ENCODE measurements at places on chromosomes 13 and 19.

DNA sequence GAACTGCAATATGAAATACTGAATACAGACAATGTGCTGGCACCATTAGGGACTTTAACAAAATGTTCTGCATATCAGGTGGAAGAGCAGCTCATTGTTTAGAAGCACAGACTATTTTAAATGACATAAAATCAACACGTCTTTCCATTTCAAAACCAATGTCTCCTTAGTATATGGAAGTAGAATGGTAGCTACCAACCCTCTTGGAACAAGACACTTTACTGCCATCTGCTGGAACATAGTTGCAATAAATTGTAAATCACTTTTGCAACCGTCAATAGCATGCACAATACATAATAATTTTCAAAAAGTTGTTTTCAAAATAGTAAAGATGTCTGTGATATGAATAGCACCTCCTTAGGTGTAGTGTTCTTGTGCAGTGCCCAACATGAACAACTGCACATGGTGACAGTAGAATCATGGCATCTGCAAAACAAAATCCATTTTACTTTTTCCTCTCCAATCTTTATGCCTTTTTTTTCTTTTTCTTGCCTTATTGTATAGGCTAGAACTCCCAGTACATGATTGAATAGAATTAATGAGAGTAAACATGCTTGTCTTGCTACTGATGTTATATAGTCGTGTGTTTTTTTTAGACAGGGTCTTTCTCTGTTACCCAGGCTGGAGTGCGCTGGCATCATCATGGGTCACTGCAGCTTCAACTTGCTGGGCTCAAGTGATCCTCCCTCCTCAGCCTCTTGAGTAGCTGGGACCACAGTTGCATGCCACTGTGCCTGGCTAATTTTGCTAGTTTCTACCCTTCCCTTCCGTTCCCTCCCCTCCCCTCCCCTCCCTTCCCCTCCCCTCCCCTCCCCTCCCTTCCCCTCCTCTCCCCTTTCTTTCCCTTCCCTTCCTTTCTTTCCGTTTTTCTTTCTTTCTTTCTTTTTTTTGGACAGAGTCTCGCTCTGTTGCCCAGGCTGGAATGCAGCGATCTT is 7.8 kb upstream of the LYPD5 start:
- DNase-seq: no peak

- DNase-seq: no peak
Observed at GRCh38 chr19:46633130-46633529, 2.9 kb downstream of the GNG8 start.

- DNase-seq: no peak
Observed at GRCh38 chr13:64688893-64689677, 2541.1 kb downstream of the PCDH9 start.

DNA sequence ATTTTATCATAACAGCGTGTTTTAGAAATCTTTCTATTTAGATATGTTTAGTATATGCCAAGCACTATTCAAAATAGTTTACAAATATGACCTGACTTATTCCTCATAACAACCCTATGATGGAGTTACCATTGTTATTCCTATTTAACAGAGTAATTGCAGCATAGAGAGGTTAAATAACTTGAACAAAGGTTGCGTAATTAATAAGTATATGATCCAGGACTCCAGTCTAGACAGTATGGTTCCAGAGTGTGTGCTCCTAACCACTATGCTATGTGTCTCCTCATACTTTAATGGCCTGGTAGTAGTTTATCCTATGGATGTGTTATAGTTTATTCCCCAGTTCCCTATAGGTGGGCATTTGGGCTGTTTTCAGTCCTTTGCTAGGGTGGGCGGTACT is 145.3 kb downstream of the PAN3 start:
- DNase-seq: no peak

GRCh38 chr19:53045536-53045935 is 996 bp downstream of the ERVV-2 start:
- no peak for DNase-seq

DNA sequence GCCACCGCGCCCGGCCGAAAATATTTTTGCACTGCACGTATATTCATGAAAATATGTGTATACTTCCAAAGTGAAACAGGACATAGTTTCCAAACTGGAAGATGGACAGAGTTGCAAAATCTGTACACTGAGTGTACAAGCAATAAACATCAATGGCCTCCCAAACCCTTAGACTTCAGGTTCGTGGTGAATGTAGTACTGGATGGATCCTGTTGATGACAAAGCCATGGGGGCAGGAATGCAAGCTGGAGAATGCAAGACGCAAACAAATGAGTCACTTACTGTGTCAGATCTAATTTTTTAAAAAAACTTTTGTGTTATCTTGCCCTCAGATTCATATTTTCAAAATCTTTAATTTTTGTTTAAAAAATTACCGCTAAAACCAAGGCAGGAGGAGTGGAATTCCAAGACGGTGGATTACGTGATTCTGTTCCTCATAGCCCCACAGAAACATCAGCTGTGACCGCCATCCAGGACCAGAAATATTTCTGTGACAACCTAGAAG is 12.7 kb upstream of the LILRA2 start:
- no peak for DNase-seq

GRCh38 chr19:1173845-1174809 is at the start of gene SBNO2:
Gene SBNO2 (minus strand): TSS chr19:1174268. CDS start chr19:1154276, 19,992 bp downstream.
- DNase-seq: peak; percentile 77

DNA sequence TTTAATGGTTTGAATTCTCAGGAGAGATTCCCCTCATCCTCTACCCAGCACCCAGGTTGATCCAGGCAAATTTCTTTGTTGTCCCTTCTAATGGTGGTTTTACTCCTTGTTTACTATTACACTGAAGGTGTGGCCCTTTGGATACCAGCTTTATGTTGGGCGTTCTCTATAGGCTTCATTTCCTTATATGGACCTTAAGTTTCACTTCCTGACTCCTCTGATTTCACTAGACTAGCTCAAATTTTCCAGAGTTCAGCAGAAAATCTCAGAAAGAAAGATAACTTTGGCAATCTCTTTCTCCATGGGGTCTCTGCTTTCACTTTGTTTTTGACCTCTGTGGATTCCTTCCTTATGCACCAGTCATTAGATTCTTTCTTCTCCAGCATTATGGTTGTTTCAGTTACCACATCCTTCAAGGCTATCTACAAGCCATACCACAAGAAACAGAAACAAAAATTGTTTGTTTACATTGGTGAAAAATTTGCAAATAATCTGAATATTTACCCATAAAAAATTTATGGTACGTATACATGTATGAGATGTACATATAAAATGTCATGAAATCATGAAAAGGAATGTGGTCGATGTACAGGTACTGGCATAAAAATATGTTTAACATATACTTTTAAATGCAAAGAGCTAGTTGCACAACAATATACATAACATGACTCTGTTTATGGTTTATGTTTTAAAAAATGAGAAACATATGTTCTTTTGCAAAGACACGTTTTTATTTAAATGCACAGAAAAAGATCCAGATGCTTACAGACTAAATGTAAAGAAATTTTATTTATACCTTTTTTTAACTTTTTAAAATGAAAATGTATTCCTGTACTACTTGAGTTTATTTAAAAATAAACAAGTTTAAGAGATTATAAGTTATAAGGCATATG is 212.6 kb downstream of the LACC1 start:
- DNase-seq: no peak

GRCh38 chr19:31491242-31491641 is 142.0 kb upstream of the TSHZ3 start:
- DNase-seq: no peak

- no peak for DNase-seq
Observed at GRCh38 chr13:27446986-27447583, 3.3 kb downstream of the MTIF3 start.

GRCh38 chr13:109974354-109974753 is 188.0 kb upstream of the IRS2 start:
- DNase-seq: no peak

- peak; percentile 51 for DNase-seq
Observed at GRCh38 chr19:38514812-38515633, 81.5 kb downstream of the RYR1 start.

GRCh38 chr19:55454787-55455243 is 6.6 kb downstream of the ISOC2 start:
- DNase-seq: peak; percentile 80

GRCh38 chr13:27120011-27120410 is 51.6 kb downstream of the USP12 start:
- no peak for DNase-seq

- no peak for DNase-seq
Observed at GRCh38 chr13:20426766-20427448, 98.8 kb downstream of the CRYL1 start.

- DNase-seq: no peak
Observed at GRCh38 chr13:98214008-98214643, 37.1 kb upstream of the RNF113B start.

DNA sequence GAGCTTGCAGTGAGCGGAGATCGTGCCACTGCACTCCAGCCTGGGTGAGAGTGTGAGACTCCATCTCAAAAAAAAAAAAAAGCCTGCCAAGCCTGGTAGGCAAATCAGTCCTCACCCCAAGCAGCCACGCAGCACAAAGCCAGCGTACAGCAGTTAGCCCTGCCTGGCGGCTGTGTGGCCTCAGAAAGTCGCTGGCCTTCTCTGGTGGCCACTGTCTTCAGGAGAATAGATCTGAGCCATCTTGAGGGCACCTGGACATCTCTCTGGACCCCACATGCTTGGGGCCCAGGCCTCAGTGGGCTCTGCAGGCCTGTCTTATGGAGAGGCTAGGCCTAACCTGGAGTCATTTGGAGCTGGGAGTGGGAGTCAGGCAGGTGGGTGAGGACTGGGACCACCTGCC is 23.0 kb downstream of the PIAS4 start:
- DNase-seq: no peak

DNA sequence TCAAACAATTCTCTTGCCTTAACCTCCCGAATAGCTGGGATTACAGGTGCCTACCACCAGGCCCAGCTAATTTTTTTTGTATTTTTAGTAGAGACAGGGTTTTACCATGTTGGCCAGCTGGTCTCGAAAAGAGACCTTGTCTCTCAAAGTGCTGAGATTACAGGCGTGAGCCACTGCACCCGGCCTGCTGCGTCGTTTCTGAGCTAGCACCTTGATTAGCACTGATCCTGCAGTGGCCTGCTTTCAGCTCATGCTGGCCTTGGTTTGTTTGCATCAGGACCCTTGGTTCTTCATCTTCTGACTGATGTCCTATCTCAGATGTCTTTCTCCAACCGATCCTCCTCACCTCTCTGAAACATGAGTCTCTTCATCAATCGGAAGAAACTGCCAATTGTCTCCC is 4.9 kb upstream of the TFDP1 start:
- peak; percentile 8 for DNase-seq

- peak; percentile 59 for DNase-seq
Observed at GRCh38 chr13:59750860-59751259, 412.9 kb downstream of the DIAPH3 start.

DNA sequence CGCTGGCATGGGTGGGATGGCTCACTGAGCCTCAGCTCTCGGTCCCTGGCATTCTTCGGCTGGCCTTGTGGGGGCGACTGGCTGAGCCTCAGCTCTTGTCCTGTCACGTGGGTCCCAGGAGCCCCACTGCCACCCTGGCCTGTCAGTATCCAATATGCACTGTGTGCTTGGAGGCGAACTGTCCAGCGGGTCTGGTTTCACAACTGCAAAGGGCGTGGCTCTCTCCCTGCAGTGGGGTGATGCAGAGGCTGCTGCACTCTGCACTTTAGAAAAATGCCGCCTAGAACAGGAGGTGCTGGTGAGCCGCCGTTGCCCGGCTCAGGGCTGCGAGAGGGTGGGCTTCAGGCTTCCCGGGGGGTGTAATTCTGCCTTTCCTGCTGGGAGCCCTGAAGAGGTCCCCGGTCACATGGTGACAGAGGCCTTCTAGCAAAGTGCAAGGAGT is 17.0 kb upstream of the TMEM255B start:
- DNase-seq: peak; percentile 41

DNA sequence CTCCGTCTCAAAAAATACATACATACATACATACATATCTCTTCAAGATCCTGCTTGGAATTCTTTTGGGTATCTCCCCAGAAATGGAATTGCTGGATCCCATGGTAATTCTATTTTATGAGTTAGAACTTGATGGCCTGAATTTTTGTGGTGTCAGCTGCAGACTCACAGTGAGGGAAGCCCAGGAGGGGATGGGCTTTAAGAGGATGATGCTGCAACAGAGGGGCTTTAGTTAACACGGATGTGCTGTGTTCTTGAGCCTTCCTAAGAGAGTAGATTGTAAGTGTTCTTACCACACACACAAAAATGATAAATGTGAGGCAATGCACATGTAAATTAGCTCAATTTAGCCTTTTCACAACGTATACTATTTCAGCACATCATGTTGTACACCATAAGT is 31.8 kb downstream of the CACNG6 start:
- no peak for DNase-seq

DNA sequence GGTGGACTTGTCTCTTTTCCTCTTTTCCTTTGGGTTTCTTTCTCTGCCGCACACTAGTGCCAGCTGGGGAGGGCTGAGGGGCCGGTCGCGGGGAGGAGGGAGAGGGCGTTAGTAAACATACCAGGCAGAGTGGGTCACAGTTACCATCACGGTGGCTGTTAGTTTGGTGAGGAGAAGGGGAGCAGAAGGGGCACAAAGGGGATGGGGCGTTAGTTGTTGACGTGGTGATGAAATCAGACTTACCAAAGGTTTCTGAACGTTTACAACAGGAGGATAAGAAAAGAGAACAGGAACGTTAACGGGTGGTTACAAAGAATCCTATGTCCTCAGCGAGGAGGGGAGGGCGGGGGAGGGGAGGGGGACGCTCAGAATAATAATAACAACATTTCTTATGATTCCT is 77.9 kb downstream of the PTPRS start:
- no peak for DNase-seq

- DNase-seq: no peak
Observed at GRCh38 chr19:6556043-6556449, 25.2 kb downstream of the TNFSF9 start.

GRCh38 chr19:31252441-31252840 is 96.8 kb downstream of the TSHZ3 start:
- DNase-seq: no peak

All from head of caudate nucleus (tissue), 42 donors.